Activated CD4-positive, CD25-positive, alpha-beta regulatory T cell (primary cell): ENCODE measurements at places on chromosomes 13 and 19.

- DNase-seq: no peak
Measured at GRCh38 chr13:23383151-23383550, 50.4 kb downstream of the SACS start.

- no peak for DNase-seq
Measured at GRCh38 chr19:48946463-48947257, 8.0 kb upstream of the BAX start.

DNA sequence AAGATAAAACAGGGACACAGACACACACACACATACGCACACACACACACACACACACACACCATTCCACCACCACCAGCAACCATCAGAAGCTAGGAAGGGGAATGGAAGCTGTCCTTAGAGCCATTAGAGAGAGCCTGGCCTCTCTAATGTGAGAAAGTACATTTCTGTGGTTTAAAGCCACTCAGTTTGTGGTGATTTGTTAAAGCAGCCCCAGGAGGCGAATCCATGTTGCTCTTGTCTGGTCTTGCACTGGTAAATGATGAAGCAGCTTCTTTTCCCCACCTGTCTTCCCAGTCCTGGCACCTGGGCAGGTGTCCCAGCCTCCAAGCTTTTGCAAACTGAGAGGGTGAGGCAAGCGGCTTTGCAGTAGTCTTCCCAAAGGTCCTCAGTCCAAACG lies 118.9 kb upstream of the KL start:
- DNase-seq: no peak

GRCh38 chr13:113125506-113126264 lies 3.1 kb downstream of the F10 start:
- no peak for DNase-seq

- DNase-seq: no peak
Measured at GRCh38 chr13:34345258-34345965, 527.5 kb downstream of the RFC3 start.

DNA sequence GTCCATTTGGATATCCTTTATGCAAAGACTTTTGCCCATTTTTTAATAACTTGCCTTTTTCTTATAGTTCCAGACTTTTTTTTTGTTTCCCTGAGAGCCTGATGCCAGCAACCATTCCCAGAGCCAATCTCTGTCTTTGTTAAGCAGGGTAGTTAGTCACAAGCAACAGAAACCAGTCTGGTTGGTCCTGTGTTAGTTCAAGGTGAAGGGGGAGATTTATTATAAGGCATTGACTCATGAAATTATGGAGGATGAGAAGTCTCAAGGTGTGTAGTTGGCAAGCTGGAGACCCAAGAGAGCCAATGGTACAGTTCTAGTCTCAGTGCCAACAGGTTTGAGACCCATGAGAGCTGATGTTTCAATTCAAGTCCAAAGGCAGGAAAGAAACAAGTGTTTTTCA lies 33.0 kb downstream of the GPR12 start:
- no peak for DNase-seq

DNA sequence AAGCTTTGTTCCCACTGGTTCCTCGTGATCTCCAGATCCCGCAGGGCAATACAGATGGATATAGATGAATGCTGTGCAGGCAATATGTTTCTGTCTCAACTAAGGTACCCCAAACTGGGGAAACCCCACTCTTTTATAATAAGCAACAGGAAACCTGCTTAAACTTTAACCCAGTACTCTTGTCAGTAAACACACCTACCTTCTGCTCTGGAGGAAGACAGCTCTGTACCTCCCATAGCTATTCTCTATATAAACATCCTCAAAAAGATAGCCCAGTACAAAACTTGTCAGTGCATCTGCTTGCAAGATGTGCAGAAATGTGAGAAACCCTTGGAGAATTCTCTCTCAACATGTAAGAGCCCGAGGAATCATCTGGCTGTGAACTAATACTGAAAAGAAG lies 583.6 kb downstream of the OLFM4 start:
- no peak for DNase-seq

DNA sequence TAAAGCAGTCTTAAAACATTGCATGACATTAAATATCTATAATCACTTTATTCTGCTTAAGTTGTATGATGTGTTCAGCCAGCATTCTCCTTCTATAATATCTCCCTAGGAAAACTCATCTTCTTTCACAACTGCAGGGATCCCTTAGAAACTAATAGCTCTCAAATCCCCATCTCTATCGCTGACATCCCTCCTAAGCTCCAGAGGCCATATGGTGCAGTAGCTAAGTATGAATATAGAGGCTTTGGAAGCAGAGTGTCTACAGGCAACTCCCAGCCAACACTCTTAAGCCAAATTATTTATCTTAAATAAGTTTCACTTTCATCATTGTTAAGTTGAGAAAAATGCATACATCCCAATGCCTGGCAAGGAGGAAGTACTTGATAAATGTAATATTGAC lies 349.5 kb upstream of the MIR17HG start:
- no peak for DNase-seq

- no peak for DNase-seq
Measured at GRCh38 chr13:38685974-38686576, 802 bp upstream of the FREM2 start.

DNA sequence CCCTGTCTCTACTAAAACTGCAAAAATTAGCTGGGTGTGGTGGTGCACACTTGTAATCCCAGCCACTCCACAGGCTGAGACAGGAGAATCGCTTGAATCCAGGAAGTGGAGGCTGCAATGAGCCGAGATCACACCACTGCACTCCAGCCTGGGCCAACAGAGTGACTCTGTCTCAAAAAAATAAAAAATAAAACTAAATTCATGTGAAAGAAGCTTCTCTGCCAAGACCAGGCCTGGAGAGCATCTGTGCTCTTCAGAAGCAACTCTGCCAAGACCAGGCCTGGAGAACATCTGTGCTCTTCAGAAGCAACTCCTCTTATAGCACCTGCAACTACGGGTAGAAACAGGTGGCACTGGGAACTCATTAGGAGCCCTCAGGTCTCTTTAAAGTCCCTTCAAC lies 37.7 kb downstream of the CRYL1 start:
- DNase-seq: no peak

DNA sequence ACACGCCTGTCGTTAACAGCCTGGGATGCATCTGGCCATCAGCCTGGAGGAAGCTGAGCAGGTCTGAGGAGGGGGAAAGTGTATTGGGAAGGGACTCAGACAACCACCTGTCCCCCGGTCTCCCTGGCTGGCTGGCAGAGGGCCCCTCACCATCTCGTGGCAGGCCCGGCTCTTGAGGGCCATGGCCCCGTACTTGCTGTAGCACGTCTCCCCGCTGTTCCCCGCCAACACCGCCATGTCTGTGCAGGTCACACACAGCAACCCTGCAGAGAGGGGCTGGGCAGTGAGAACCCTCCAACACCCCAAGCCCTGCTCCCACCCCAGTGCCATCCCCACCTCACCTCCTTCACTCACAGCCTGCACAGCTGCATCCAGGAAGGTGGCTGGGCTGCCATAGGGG lies 4.0 kb downstream of the TRMT1 start:
- no peak for DNase-seq

DNA sequence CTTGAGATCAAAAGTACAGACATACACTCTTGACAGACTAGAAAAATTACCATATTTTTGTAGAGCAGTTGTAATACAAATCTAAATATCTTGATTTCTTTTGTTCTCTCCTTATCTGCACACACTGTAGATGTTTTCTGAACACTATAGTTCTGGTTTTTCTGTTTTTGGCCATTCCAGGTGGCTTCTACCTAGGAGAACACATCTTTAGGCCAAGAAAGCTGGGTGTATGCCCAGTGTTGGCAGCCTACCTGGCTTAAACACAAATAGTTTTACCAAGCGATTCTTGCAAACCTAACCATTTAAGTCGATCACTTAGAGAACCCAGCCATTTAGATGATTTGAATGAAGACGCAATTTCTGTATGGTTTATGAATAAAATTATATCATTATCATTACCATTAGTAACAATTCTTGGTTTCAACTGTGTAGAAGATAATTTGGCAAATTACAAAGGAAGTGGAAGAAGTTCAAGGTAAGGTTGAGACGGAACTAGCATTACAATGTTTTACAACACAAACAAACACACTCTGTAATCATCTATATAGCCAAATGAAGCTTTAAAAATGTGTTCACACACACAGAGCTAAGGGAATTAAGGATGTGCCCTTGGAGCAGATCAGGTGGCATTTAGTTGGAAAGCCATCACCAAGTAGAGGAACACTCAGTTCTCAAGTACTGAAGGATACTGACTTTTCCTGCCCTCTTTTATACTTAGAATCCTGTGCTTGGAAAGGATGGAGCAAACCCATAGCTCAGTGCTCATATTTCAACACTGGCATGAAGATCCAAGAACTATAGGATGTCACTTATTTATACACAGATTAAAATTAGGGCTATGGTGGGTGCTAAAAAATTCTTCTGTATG lies 36.2 kb downstream of the ERCC5 start:
- DNase-seq: no peak

- DNase-seq: peak; percentile 40
Measured at GRCh38 chr19:47471733-47472457, at the start of gene SLC8A2. TSS of gene SLC8A2 (minus strand) at chr19:47471893. CDS start at chr19:47466403, 5,490 bp downstream.

- DNase-seq: no peak
Measured at GRCh38 chr19:10207026-10207425, 12.3 kb upstream of the DNMT1 start.

GRCh38 chr19:45901912-45902650 lies at the start of gene MYPOP:
TSS of gene MYPOP (minus strand) at chr19:45902613. CDS start at chr19:45901773, 840 bp downstream.
- DNase-seq: no peak

GRCh38 chr13:67374391-67374790 lies 144.3 kb upstream of the PCDH9 start:
- DNase-seq: no peak

GRCh38 chr13:31927219-31927653 lies 104.3 kb upstream of the FRY start:
- no peak for DNase-seq

GRCh38 chr13:40777166-40777808 lies 6.3 kb upstream of the MRPS31 start:
- DNase-seq: peak; percentile 6

DNA sequence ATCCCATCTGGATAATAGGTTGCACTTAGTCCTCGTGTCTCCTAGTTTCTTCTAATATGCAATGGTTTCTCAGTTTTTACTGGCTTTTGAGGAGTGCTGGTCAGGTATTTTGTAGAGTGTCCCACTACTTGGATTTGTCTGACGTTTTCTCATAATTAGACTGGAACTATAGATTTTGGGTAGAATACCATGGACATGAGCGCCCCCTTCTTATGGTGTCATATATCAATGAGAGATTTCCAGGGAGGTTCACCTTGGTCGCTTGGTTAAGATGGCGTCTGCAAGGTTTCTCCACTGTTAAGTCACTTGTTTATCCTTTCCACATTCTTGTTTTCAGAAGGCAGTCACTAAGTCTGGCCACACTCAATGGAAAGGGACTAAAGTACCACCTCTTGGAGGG lies 6.7 kb downstream of the SOHLH2 start:
- no peak for DNase-seq

- DNase-seq: no peak
Measured at GRCh38 chr19:23263870-23264590, 13.8 kb upstream of the ZNF724 start.

DNA sequence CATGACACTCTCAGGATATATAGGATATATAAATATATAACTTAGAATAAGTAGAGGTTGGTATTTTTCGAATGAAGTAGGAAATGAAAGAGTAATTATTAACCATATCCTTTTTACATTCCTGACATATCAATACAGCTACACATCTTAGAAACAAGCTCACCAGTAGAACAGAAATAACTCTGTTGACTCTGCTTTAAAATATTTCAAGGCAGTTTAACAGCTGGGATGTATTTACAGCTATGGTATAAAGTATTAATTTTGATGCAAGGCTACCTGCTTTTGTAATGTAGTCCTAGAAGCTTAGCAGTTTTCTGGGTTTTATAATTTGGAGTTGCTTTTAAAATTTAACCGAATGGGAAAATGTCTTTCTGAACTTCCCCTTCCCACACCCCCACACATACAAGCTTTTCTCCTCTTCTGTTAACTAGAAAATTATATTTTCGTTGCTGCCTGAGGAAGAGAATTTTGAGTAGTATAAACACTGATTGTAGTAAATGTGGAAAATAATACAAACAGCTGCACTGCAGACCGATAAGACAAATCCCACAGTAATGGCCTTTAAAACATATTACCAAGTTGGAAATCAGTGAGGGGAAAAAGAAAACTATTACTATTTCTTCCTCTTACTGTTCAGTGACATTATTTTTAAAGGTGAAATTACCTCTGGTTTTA lies 147.7 kb downstream of the GGACT start:
- DNase-seq: no peak

- no peak for DNase-seq
Measured at GRCh38 chr13:92461402-92461801, 765.2 kb upstream of the GPC6 start.

- DNase-seq: no peak
Measured at GRCh38 chr19:14395710-14396336, 14.6 kb downstream of the ADGRE5 start.

DNA sequence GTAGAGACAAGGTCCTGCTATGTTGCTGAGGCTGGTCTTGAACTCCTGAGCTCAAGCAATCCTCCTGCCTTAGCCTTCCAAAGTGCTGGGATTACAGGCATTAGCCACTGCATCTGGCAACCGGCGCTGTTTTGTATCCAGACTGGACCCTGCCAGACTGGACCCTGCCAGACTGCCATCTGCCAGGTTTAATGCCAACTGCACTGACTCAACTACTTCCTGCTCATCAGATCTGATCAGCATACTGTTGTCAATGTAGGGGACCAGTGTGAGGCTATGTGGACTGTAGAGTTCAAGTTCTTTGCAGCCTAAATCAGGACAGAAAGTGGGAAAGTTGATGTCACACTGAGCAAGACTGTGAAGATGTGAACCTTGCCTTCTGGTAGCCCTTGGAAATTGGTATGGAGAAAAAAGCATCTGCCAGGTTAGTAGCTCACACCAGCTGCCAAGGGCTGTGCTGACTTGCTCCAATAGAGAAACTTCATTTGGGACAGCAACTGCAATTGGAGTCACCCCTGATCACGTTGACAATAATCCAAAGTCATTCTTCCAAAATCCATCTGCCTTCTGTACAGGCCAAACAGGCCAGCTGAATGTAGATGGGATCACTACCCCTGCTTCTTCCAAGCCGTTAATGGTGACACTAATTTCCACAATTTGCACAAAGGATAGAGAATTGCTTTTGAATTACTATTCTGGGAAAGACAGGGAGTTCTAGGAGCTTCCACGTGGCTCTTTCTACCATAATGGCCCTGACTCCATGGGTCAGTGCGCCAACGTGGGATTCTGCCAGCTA lies 36.8 kb upstream of the ATP1A3 start:
- no peak for DNase-seq
